ENCODE measurements at places on chromosomes 13 and 19.

DNA sequence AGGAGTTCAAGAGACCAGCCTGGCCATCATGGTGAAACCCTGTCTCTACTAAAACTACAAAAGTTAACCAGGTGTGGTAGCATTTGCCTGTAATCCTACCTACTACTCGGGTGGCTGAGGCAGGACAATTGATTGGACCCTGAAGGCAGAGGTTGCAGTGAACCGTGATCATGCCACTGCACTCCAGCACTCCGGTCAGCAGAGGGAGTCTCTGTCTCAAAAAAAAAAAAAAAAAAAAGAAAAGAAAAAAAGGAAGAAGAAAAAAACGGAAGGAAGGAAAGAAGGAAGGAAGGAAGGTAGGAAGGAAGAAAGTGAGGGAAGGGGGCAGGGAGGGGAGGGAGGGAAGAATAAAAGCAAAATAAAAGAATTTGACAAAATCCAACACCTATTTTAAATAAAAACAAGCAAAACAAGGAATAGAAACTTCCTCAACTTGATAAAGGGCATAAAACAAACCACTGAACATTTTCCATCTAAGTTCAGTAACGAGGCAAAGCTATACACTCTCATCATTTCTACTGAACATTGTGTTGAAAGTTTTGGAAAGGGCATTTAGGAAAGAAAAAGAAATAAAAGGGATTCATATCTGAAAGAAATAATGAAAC is 411.6 kb upstream of the SLITRK5 start:
- no peak for DNase-seq

- no peak for DNase-seq
These were observed 1.2 kb downstream of the PRDX2 start for GRCh38 chr19:12800466-12800770.

GRCh38 chr19:12194827-12195731 is 32.2 kb downstream of the ZNF136 start:
- DNase-seq: peak; percentile 8

GRCh38 chr13:37886879-37887278 is 17.3 kb upstream of the TRPC4 start:
- DNase-seq: no peak
